ENCODE measurements at places on chromosomes 12 and 14. TPM values are rescaled to one million over a fixed set of nuclear protein-coding genes. Genes with fewer than 3 reads are reported as not detected.

GRCh38 chr12:81330480-81330879, 252.6 kb downstream of the ACSS3 start:
- no peak for DNase-seq

HEBP1 gene
- total RNA-seq = 37.2 TPM

AKAP3 gene
- 1.2 TPM for total RNA-seq

CAPZA3 gene
- total RNA-seq = not detected

Data from glomerular endothelial cell (primary cell).